Activated CD8-positive, alpha-beta memory T cell treated with anti-CD3 and anti-CD28 coated beads for 1 hour (primary cell): ENCODE measurements at places on chromosomes 7 and 10.
A peak's percentile ranks its signal among the peaks of the same experiment; 100 is the strongest.

DNA sequence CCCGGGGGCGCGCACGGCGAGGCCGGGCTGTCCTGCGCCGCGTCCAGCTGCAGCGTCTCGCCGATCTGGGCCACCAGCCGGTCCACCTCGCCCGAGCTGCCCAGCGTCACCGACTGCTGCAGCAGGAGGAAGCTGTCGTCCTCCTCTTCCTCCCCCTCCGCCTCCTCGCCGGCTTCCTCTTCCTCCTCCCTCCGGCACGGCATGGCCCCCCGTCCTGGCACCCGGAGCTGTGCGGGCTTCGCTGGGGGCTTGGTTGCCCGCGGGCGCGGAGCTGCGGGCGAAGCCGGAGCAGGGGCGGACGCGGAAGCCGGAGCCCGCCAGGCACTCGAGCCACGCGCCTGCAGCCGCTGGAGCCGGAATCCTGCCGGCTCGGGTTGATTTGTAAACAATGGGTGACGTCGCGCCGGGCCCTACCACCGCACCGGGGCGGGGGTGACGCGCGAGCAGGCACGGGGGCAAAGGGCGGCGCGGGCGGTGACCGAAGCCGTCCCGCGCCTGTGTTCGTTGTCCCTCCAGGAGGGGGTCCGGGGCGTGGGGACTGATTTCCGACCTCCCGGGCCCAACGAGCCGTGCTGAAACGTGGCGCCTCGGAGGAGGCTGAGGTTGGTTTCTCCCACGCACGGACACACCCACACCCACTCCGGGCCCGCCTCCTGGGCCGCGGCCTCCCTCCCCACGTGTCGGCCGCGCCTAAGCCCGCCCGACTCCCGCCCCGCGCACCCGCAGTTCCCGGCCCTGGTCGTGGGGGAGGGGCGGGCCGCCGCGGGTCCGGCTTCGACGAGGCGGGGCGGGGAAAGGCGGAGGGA lies at the start of gene FRAT2:
Gene FRAT2, minus strand, starts transcription at position 360 of the 806 bp plus-strand sequence. Its CDS starts 157 bp downstream, at position 203.
- peak; percentile 82 for DNase-seq

DNA sequence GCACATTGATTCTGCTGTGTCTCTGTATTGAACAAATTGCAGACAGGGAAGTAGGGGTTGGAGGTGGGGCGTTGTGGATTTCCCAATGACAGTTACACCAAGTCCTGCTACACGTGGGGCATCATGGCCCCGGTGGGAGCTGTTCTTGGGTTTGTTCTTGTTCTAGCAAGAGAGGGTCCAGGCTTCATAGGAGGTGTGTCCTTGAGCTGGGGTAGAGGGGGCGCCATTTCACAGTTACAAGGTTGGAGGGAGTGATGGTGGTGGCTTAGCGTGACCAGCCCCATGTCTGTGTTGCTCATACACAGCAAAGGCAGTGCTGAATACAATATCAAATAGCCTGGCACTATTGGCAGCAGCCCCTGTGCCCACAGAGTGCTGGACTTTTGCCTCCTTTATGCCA lies 15.7 kb downstream of the SH2D4B start:
- DNase-seq: no peak

- DNase-seq: no peak
Measured at GRCh38 chr10:17655567-17656146, 11.7 kb downstream of the STAM start.

DNA sequence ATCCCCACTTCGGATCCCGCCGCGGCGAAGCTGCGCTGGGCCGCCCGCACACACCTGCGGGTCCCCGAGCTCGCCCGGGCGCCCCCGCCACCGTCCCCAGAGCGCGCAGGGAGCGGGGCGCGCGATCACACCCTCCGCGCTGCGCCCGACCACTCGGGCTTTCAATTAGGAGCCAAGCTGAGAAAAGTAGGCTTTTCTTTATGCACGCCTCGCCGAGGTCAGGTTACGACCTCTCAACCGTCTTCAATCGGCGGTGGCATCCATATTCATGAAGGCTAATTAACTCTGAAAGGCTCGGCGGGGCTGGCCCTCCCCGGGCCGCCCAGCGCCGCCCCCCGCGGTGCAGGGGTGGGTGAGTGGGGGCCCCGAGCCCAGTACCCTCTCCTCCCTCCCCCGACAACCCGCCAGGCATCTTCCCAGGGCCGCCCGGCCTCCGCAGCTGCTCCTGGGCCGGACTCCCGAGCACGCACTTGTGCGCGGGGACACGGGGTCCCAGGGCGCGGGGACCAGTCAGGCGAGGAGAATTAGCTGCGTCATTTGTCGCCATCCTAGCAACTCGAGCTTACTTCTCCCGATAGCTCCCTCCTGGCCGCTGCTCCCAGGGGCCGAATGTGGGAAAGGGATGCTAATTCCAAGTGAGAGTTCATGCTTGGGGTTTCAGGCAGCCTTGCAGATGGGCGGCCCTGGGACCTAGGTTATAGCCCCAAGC lies 155.5 kb upstream of the LYZL2 start:
- no peak for DNase-seq

- DNase-seq: no peak
Measured at GRCh38 chr10:60414877-60415585, 25.4 kb upstream of the ANK3 start.

DNA sequence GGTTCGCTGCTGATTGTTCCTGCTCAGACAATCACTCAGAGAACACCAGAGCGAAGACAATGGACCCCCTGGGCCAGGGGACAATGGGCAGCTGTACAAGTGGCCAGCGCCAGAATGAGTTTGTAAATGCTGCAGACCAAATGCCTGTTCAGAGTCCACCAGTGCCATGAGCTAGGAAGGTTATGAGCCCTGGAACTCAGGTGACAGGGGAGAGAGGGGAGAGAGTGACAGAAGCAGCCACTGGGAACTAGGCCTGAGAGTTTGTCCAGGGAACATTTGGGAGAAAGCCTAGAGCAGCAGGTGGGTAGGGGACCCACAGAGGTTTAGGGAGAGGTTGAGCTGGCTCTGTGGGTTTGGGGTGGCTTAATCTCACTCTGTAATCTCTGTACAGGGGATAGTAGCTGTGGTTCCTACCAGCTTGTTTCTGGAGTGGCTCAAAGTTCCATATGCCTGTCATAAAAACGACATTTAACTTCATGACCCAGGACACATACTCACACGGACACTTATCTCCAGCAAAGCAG lies 60.4 kb downstream of the C10orf105 start:
- no peak for DNase-seq

DNA sequence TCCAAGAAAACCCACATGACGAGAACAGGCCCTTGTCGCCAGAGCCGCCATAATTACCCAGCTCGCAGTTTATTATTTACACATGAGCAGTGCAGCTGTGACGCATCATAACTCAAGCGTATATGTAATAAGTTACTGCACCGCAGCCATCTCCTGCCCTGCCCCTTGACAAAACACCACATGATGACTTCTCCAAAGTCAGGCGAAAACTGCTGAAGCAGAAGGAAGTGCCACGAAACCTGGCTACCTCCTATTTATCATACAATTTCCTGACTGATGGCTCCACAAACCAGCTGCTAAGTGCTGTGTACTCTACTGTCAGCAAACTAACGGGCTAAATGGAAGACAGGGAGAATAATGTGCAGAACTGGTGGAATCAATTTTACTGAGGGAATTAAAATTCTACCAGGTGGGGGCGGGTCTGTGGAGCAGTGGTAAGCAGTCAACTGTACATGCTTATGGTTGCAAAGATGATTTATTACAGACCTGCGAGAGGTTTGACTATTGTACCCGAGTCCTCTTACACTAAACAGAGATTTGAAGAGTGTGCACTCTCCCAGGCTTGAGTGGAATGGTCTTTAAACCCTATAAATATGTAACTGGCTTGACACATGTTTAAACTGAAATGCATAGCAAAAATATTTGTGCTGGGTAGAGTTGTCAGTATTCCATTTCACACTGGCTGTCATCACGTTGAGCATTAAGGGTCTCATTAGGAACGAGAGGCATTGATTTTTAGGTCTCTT lies 156.0 kb downstream of the GLI3 start:
- DNase-seq: no peak

DNA sequence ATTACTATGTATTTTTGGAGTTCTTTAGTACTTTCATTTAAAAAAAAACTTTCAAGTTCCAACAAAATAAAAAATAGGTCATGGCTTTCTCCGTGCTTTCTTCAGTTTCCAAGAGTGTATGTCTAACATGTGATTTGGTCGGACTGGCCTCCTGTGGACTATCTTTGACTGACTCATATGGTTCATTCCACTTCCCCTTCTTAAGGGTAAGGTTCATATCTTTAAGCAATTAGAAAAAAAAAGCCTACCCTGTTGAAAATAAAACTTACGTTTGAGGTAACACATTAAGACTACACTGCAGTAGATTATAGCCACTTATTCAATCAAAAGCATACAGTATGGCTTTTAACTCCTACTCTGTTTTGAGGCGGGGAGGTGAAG lies 112.8 kb upstream of the AHR start:
- no peak for DNase-seq

GRCh38 chr7:24434972-24435371 lies 138.3 kb upstream of the PALS2 start:
- DNase-seq: no peak

- DNase-seq: no peak
Measured at GRCh38 chr10:26855186-26855585, 5.6 kb downstream of the ABI1 start.

GRCh38 chr10:7593905-7594304 lies 72.9 kb downstream of the ITIH5 start:
- no peak for DNase-seq

DNA sequence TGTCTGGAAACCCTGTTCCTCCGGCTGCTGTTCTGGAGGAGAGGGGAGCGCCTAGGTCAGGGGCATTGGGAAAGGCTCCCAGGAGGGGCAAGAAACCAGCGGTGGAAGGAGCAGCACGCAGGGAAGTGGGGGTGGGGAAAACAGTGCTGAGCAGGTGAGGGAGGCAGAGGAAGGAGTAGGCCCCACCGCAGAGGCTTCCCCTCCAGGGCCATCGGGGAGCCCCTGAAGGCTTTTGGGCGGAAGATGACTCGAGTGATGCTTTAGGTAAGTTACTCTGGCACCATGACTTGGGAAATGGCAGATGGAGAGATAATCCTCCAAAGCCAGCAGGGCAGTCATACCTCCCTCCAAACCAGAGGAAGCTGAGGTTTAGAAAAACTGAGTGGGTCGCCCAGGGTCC lies 106.5 kb upstream of the ANLN start:
- DNase-seq: no peak

DNA sequence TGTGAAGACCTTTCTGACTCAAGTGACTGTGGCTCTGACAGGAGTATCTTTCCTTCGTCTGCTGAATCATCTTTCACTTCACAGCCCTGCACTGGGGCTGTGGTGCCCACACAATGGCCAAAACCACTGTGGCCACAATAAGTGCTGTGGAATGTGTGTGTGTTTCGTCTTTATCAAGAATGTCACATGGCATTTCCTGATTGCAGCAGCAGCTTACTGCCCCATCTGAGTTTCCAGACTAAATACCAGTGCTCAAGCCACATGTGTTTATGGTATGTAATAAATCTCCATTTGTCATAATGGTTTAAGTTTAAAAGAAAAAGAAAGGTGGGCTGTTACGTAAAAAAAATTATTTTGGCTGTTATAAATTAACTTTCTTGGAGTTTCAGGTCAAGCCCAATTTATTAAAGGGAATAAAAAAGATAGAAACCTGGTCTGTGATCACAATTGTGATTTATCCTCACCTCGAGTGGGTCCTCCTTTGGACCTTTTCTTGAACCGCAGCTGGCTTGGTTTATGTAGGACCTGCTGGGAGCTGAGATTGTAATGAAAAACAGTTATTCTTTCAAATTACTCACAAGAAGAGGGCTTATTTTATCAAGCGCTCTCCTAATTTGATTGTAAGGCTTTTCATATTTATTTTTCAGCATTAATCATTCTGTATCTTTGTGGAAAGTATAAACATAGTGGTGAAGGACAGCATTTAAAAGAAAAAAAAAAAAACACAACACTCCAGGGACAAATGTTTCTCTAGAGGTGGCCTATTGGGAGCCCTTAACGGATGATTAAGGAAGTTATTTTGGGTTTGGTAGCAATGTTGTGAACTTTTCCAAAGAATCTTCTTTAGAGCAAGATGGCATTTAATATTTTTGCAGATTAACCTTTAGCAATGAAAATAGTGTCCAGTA lies 116.2 kb downstream of the LRMDA start:
- DNase-seq: no peak

- no peak for DNase-seq
Measured at GRCh38 chr10:126674741-126675515, 4.4 kb upstream of the C10orf90 start.
